ENCODE measurements at places on chromosomes 12 and 14. TPM values are rescaled to one million over a fixed set of nuclear protein-coding genes. Genes with fewer than 3 reads are reported as not detected.

Gene GPR137C
- 0.89 TPM for total RNA-seq

Gene CLMN
- 33.4 TPM for total RNA-seq

Gene ATN1
- 104 TPM for total RNA-seq

Gene TSPAN31
- total RNA-seq: 14.9 TPM

Data from HCT116 (cell line).